ENCODE measurements at places on chromosomes 4 and X.

GRCh38 chr4:76011700-76012387 lies 4.5 kb upstream of the CXCL9 start:
- peak; percentile 72 for DNase-seq

DNA sequence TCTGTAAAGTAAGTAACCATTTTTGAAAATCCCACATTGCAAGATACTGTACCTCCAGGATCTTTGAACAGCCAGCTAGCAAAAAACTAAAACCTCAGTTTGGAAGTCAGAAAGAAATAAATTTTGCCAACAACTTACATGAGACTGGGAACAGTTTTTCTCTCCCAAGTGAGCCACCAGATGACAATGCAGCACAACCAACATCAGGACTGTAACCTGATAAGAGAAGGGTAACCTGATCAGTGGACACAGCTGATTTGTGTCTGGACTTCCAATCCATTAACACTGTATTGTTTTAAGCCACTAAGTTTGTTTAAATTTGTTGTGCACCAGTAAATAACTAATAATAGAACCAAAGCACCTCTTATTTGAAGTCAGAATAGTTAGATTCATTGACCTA lies 923.3 kb downstream of the FAT4 start:
- DNase-seq, result no peak

- DNase-seq, result no peak
Measured at GRCh38 chr4:1855333-1856070, 454 bp downstream of the LETM1 start.

DNA sequence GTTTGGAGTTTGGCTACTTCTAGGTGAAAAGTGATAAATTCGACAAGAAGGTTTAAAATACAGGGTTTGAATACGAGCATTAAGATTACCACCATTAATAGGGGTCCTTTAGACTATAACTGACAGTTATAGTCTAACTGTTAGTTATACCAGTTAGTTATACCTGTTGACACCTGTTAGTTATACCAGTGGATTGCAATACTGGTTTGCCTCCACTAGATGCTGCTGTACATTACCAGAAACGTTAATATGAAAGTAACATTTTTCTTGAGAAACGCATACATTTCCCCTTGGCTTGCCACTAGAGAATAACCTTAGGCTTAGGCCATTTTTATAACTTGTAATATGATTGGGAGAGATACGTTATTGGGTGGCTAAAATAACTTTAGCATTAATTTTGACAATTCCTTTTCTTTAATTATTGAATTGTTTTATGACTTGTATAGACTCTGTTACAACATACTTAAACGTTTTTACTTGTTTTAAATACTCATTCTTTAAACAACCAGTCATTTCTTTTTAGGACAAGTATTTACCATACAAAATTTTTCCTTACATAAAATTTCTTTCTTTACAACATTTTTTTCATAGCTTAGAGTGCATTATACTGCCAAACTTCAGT lies 911.2 kb downstream of the FSTL5 start:
- DNase-seq, result no peak

- no peak for DNase-seq
Measured at GRCh38 chrX:40179283-40179682, 81.5 kb upstream of the BCOR start.

- DNase-seq, result no peak
Measured at GRCh38 chr4:79998201-79998600, 74.8 kb downstream of the ANTXR2 start.

GRCh38 chrX:124504111-124504983 lies 158.0 kb downstream of the SH2D1A start:
- DNase-seq, result no peak

DNA sequence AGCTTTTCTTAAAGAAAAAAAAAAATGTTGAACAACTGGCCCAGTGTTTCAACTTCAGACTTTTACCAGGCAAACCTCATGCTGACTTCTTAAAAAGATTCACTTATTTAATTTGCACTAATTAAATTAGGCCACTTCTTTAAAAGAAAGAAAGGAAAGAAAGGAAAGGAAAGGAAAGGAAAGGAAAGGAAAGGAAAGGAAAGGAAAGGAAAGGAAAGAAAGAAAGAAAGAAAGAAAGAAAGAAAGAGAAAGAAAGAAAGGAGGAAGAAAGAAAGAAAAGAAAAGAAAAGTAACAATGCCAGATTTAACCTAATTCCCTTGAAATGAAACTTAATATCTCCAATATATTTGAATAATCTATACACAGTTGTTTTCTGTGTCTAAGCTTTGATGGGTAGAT lies 71.4 kb upstream of the PRPS2 start:
- DNase-seq, result no peak

DNA sequence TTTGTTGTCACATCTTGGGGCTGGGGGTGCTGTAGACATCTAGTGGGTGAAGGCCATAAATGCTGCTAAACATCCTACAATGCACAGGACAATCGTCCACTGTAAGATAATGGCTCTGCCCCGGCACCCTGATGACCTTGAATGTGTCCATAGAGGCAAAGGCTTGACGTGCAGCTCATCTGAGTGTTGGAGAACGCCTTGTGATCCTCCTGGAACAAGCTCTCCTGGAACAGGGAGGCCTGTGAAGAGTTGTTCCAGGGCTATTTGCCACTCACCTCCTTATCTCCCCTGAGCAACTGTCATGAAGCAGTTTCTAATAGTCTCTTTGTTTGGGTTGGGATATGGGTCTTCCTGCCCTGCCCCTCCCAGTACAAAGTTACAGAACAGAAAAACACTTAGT lies 15.2 kb upstream of the PCYT1B start:
- DNase-seq, result no peak

DNA sequence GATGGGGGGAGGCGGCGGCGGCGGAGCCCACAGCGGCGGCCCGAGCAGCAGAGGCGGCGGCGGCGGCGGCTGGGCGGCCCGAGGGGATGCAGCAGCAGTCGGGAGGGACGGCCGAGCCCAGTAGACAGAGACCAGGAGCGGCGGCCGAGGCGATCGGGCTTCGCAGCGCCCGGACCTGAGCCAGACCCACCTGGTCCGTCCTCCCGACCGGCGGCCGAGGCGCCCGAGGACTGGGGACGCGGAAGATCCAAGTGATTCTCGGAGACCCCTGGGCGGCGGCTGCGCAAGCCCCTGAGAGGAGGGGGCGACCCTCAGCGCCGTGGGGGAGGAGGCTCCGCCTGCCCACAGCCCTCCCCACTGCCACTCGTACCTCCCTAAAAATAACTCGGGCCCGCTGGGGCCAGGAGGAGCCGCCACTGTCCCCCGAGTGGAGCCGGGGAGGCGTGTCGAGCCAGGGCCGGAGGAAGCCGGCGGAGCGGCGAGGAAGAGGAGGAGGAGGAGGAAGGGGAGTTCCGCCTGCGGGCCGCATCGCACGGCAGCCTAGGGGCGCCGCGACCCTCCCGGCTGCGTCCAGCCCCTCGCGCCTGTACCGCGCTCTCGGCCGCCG lies 608 bp downstream of the RAPGEF2 start:
- peak; percentile 18 for DNase-seq

- no peak for DNase-seq
Measured at GRCh38 chr4:147096667-147097604, 151.3 kb upstream of the TTC29 start.

- DNase-seq, result no peak
Measured at GRCh38 chr4:118206627-118207026, 146.2 kb downstream of the PRSS12 start.

DNA sequence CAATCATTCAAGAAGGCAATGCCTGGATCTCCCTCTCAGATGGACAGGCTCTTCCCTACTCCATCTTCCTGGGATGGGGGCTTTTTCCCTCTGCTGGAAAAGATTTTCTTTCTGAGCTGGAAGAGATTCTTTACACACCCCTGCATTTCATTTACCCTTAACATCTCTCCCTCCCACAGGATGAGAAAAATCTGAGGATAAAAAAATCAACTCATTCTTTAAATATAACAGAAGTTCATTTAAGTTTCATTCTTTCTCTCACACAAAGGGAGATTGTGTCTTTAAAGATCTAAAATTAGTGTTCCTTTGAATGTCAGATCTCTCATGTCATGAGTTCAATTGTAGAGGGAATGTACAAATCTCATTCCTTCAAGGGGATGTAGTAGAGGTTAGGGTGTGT lies 109.0 kb downstream of the ZNF518B start:
- no peak for DNase-seq

DNA sequence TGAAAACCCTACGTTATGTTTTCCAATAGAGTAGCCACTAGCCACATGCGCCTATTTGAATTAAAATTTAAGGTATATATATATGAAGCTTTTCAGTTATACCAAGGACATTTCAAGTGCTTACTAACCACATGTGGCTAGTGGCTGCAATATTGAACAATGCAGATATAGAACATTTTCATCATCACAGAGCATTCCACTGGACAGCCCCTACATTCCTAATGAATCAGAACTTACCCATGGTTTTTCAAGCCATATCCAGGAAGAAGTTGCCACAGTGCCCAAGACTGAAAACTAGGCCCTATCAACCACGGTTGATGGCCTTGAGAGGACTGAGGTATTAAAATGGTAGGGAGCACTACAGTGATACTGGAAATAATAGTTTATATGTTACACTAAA lies 29.7 kb downstream of the NEK1 start:
- peak; percentile 36 for DNase-seq

DNA sequence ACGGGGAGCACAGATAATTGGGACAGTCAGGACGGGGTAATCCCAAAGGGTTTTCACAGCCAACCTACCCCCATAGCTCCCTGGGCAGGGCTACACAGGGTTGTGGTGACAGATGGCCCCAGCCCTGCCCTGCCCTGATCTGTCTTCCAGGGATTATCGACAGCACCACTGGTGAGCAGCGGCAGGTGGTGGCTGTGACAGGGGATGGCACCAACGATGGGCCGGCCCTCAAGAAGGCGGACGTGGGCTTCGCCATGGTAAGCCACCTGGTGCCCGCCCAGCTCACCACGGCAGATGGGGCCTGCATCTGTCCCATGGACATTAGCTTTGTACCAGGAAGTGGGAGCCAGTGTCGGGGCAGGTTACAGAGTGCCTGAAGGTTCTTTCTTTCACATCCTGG lies 39.3 kb downstream of the ATP2B3 start:
- no peak for DNase-seq

DNA sequence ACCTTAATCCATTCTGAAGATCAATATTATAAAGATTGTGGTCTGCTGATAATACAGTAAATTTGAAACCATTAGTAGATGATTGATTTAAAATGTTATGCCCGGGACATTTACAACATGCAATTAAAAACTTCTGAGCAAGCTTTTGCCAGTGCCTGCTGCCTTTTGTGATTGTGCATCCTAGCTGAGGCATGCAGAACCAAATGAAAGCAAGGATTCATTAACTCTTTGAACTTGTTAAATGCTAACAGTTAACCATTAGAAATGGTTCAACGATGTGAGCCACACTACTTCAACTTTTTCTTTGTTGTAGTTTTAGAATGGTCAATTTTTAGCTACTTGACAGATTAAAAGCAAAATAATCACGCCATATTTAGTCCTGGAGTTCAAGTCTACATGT lies 51.1 kb downstream of the ZFP42 start:
- no peak for DNase-seq

DNA sequence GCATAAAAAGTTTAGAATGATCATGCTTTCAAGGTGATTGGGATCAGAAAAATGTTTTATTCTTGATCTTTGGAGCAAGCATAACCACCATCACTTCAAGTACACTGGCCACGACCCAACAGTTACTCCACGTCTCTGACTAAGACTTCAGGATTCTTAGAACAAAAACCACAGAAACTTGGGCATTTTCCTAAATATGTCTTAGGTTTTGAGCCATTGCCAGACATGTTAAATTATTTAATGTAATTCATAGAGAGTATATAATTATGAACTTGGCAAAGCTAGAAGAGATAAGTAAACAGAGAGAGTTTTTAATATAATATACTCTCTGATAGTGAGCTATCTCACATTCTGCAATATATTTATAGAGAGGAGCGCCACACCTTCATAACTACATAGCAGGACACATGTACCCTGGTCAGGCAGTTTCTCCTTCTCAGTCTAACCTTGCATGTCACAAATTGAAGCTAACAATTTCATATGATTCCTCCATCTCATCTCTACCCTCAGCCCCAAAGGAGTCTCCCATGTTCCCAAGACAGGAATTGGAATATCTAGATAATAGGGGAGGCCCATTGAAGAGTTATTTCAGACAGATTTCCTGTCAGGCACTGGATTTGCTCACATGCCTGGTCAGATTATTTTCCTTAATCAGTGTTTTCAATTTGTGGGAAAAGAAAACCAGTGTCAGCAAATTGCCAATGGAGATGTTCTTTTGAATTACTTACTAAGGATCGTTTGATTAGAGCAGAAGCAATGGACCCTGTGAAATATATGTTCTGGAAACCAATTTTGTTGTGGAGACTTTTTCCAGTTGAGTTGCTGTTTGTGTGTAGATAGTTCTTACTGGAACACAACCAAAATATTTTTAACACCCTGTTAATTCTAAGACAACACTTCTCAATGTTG lies 61.7 kb upstream of the GUCY1A1 start:
- DNase-seq, result peak; percentile 64

- no peak for DNase-seq
Measured at GRCh38 chrX:7085879-7086278, 61.6 kb upstream of the STS start.

DNA sequence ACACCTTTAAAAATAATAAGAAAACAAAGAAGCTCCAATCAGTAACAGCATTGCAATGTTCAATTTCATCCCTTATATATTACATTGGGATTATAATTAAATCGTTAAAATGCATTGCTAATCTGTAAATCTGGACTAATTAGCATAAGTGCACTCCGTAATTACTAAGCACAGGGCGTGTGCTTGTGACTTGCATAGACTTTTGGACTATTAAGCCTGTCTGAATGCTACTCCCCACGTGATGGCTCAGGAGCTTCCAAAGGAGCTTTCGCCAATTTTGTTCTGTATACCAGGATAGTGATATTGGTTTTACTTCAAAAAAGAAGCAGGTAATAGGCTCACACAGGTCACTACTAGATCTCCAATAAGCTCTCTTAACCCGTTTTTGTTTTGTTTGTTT lies 497.1 kb downstream of the SMARCA1 start:
- no peak for DNase-seq

GRCh38 chr4:74772783-74773182 lies 21.5 kb downstream of the BTC start:
- no peak for DNase-seq

DNA sequence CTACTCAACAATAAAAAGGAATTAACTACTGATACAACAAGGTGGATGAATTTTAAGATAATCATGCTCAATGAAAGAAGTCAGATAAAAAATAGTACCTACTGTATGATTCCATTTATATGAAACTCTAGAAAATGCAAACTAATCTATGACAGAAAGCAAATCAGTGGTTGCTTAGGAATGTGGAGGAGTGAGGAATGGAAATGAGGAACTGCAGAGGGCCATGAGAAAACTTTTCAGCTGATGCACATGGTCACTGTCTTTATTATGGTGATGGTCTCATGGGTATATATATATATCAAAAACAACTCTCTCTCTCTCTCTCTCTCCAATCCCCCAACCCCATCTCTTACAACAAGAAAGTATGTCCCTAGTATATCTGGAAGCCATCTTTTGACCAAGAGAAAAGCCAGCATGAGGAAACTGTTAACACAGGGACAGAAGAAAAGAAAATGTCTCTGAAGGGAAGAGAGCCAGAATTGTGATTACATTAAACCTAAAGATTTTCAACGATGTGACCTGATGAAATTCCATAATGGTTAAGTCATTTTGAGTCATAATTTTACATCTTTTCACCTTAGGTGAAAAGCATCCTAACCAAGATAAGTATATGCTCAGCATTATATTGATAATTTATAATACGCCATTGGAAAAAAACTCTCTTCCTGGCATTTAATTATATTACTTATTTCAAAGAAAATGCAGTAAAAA lies 8.5 kb upstream of the NFKB1 start:
- no peak for DNase-seq

- DNase-seq, result no peak
Measured at GRCh38 chr4:186689476-186689875, 34.2 kb downstream of the FAT1 start.

- DNase-seq, result no peak
Measured at GRCh38 chr4:99594818-99595217, 20.2 kb downstream of the MTTP start.

Data from brain microvascular endothelial cell (primary cell).